Calu3 (cell line): ENCODE measurements at places on chromosomes 2 and 18. TPM values are rescaled to one million over a fixed set of nuclear protein-coding genes. Genes with fewer than 3 reads are reported as not detected.

DNA sequence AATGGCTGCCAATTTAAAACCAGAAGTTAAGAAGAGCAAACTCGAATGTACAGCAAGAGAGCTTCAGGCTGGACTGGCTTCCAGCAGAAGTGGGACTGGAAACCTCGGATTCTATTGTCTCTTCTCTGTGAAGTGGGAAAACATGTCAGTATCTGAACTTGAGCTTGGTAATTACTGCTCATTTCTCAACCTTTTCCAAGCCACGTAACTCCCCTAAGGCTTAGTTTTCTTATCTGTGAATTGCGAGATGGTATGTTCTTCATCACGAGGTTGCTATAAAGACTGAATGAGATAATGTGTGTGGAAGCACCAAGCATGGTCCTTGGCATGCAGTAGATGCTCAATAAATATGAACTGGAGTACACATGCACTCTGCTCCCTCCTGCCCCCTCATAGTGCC, 259.4 kb upstream of the SPRED2 start:
- H3K27ac ChIP-seq = no peak overlapping the region
- DNase-seq = no peak
- H3K36me3 ChIP-seq = no peaks in the 10 kb centered on the region
- no peaks in the 10 kb centered on the region for H3K4me1 ChIP-seq
- peaks cover 24% of the 10 kb centered on the region for H3K27me3 ChIP-seq
- no peak overlapping the region for H3K4me3 ChIP-seq

DNA sequence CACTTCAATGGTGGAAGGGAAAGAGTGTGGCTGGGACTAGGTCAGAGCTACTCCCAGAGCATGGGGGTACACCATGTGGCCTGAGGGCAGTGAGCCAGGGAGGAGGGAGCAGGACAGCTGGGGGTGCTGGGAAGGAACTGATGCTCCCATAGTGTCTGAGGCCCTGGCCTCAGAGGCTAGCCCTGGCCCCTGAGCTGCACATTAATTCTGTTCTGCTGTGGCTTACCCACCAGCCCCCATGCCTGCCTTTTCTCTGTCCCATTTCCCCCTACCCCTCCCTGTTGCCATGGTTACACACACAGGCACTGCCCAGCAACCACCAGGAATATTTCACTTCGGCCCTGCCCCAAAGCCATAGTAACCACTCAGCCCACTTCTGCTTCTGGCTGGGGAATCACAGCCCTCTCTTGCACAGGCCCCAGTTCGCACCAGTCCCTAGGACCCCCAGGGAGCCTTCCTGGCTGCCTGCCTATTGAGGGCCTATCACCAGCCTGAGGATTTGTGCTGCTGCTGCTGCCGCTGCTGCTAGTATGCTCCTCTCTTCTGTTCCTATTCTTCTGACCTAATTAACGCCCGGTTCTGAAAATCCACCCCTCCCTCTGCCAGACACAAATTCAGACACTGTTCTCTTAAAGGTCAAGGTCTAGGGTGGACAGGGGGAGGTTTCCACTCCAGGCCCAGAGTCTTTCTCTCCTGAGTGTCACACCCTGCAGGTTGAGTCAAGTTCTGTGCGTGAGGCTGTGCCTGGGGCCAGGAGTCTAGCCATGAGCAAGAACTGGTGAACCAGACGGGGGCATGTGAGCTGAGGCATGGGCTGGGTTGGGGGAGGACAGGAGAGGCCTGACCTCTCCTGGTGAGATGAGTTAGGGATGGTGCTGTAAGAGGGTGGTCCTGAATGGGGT, 87.1 kb upstream of the MCFD2 start:
- H3K27ac ChIP-seq = no peak overlapping the region
- DNase-seq = peak; percentile 12
- peaks cover 18% of the 10 kb centered on the region for H3K36me3 ChIP-seq
- H3K27me3 ChIP-seq = no peaks in the 10 kb centered on the region
- H3K4me3 ChIP-seq = no peak overlapping the region

DNA sequence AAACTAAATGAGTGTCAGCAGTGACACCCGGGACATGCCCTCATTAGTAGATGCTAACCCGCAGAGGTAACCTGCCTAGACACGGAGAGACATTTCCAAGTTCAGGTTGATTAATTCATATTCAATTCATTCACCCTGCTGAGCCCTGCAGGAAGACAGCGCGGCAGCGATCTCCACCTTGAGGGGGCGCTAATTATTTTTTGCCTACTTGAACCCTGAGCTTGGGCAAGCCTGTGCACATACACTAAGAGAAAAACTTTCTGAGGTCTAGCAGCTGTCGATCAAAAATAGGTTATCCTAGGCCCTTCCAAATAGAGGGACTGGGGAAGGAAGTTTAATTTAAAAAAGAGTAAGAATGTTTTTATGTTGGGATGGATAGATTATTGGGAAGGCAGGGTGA, 1.3 kb upstream of the LYPD6 start:
- H3K27me3 ChIP-seq = peaks cover 27% of the 10 kb centered on the region
- H3K36me3 ChIP-seq = peaks cover 27% of the 10 kb centered on the region
- H3K27ac ChIP-seq = peak overlapping the region; percentile 85
- DNase-seq = peak; percentile 54
- H3K4me3 ChIP-seq = peak overlapping the region; percentile 97

GRCh38 chr2:121947674-121948073, 192.2 kb downstream of the TSN start:
- peaks cover 58% of the 10 kb centered on the region for H3K27me3 ChIP-seq
- H3K36me3 ChIP-seq = no peaks in the 10 kb centered on the region
- DNase-seq = no peak
- H3K4me3 ChIP-seq = no peak overlapping the region
- H3K4me1 ChIP-seq = no peaks in the 10 kb centered on the region
- no peak overlapping the region for H3K27ac ChIP-seq

DNA sequence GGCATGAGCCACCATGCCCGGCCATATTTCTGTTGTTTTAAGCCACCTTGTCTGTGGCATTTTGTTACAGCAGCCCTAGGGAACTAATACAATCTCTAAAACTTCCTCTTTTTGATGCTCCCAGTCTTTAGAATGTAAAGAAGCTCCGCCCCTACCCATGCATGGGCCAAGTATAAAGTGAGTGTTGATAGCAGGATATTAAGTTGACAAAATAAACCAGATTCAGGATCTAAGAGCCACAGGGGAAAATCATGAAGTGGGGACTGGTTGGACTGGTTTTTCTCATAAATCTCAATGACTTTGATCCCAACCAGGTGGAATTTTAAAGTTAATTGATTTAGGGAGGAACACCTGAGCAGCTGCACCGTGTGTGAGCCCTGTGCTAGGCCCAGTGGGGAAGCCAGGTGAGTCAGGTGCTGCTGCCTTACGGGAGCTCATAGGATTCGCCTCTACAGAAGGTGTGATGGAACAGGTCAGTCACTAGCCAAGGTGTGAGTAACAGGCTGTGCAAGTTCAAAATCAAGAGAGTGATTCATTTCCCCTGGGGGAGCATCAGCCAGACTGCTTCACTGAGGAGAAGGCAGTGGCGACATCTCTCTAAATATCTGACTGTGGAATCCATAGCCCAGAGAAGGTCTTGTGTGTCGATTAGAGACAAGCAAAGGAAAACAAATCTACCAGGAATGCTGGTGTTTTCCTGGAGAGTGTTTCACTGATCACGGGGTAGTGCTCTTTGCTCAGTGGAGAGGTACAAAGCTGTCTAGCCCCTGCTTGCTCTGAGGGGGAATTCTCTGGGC, 63.0 kb upstream of the MSH2 start:
- H3K36me3 ChIP-seq = peaks cover 40% of the 10 kb centered on the region
- H3K27ac ChIP-seq = peak overlapping the region; percentile 94
- DNase-seq = peak; percentile 84

DNA sequence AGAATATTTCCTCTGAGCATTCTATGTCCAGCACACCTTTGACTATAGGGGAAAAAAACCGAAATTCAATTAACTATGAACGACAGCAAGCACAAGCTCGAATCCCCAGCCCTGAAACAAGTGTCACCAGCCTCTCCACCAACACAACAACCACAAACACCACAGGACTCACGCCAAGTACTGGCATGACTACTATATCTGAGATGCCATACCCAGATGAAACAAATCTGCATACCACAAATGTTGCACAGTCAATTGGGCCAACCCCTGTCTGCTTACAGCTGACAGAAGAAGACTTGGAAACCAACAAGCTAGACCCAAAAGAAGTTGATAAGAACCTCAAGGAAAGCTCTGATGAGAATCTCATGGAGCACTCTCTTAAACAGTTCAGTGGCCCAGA, 79.4 kb upstream of the FAM117B start:
- no peak for DNase-seq
- no peaks in the 10 kb centered on the region for H3K4me1 ChIP-seq
- no peaks in the 10 kb centered on the region for H3K27me3 ChIP-seq
- no peak overlapping the region for H3K4me3 ChIP-seq

- no peak for DNase-seq
- H3K27me3 ChIP-seq = no peaks in the 10 kb centered on the region
- H3K36me3 ChIP-seq = no peaks in the 10 kb centered on the region
These were observed 8.1 kb downstream of the SCRN3 start for GRCh38 chr2:174403628-174404027.

DNA sequence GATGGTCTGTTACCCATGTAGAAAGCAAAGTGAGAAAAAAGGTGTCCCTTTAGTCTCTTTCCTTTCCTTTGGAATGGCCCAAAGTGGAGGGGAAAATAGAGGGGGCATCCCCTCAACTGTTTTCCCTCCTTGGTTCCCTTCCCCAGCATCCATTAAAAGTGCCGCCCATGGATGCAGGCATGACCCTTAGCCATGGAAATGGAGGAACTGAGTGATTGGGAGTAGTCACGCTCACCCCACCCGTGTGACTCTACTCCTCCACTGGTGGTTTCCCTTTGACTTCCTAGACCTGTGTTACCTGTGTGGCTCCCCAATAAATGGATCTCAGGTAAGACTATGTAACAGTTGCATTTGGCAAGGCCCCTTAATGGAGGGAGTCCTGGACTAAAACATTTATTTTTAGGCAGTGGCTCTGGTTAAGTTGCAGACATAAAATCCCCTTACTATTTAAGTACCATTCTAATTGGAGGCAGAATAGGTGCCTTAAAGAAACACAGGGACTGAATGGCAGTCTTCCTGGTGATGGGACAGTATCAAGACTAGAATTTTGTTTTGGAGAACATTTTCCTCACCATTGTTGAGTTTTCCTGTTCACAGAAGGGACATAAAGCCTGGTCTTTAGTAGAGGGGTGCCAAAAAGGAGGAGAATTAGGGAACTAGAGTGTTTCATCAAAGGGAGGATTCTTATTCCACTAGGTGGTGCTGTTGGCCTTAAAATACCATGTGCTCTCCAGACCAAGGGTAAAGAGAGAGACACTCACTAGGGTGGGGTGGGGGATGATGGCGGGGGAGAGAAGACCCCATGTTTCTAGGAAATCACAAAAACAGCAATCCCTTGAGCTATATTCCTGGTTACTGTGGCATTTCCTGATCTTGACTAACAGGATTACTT, 25.7 kb upstream of the PLA2R1 start:
- H3K4me3 ChIP-seq = no peak overlapping the region
- no peaks in the 10 kb centered on the region for H3K4me1 ChIP-seq
- DNase-seq = peak; percentile 5

Gene ASXL3
- total RNA-seq = 0.07 and 0.47 TPM in 2 replicates

Gene QPCT
- total RNA-seq = 7.4 and 8.9 TPM in 2 replicates

Gene UGT1A8
- not detected in 2 replicates for total RNA-seq

Gene UGT1A3
- 5.9 and 6.0 TPM in 2 replicates for total RNA-seq

Gene ERMN
- total RNA-seq = not detected in 2 replicates

Gene C2orf72
- 0.66 and 0.83 TPM in 2 replicates for total RNA-seq

Gene NT5C1B
- not detected in 2 replicates for total RNA-seq
